ENCODE measurements at places on chromosomes 1 and 21.

GRCh38 chr1:48552420-48552819, 80.4 kb upstream of the SPATA6 start:
- DNase-seq: no peak

DNA sequence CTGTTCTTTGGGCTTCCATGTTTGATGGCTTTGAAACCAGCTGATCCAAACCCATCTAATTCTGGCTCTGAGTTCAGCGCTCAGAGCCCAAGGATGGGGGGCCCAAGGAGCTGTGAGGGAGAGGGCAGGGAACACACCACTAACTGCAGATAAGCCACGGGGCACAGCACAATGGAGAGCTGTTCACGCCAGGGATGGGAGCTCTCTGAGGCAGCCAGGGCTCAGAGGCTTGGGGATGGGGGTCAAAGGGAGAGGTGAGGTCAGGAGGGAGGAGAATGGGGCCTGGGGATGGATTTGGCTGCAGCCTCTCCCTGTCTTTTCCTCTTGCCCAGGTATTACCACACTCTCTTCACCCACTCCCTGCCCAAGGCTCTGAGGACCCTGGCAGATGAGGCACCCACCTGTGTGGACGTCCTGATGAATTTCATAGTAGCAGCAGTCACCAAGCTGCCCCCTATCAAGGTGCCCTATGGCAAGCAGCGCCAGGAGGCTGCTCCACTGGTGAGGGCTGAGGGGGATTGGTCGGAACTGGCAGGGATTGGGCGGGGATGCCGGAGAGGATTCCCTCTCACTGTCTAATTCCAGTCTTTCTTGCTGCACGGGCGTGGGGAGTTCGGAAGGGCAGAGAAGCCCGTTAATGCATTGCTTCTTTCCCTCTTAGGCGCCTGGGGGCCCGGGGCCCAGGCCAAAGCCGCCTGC, 11.3 kb downstream of the SLC30A2 start:
- no peak for DNase-seq

DNA sequence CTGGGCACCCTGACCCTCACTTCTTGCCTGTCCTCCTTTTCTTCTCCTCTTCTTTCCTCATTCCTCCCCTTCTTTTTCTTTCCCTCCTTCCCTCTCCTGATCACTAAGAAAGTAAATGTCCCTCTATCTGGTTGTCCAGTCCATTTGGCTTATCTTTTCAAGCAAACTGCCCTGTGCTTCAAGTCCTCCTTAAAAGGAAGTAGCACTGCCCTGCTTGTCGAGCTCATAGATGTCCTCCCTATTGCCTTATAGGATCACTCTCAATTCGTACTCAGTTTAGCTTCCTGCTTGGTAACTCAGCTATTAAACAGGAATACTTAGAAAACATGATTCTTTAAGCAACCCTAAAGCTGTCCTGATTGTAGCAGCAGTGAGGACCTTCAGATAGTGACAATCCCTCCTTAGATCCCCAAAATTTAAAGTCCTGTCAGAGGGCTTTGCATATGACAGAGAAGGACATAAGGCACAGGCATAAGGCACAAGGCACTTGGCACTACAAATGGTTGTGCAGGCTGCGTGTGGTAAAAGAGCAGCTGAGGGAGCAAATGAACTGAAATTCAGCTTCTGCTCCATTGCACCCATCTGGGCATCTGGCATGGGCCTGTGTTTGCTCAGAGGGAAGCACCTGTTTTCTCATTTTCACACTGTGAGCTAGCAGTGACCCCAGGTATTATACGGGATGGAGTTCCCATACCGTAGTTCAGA, 26.1 kb upstream of the SLAMF6 start:
- DNase-seq: peak; percentile 91

DNA sequence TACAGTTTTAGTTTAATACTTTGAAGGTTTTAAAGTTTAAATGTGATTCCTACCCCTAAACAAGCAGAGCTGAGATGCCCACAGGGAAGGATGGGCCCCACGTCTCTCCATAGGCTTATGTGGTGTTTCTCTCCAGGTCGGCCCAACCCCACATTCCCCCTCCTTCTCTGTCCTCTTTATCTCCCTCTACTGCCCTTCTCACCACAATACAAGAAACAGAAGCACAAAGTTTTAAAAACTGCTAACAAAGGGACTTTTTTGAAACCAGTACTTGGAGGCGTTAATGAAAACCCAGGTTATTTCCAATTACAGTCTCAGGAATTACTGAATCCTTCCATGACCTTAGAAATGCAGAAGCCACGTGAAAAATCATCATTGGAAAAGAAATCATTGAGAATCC, 324.0 kb downstream of the NTNG1 start:
- no peak for DNase-seq

DNA sequence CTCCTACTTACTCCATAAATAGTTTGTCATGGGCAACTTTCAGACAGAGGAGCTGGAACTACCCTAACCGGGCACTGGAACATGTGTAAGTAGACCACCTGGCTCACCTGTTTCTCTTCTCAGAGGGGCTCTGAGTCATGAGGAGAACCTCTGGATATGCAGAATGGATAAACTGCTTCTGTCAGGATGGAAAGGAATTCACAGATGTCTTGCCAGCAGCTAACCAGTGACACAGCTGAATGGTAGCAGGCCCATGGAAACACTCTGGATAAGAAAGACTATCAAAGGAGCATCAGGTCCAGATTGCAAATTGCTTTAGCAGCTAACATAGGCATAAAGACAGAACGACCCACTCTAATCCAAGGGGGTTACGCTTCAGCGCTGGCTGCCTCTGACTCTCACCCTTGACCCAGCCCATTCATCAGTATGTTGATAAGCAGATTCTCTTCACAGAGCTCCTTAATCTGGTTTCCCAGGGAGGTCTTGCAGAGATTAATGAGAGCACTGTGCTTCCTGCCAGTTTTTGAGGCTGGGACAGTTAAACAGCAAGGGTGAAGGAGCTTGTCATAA, 54.2 kb downstream of the HIVEP3 start:
- no peak for DNase-seq

DNA sequence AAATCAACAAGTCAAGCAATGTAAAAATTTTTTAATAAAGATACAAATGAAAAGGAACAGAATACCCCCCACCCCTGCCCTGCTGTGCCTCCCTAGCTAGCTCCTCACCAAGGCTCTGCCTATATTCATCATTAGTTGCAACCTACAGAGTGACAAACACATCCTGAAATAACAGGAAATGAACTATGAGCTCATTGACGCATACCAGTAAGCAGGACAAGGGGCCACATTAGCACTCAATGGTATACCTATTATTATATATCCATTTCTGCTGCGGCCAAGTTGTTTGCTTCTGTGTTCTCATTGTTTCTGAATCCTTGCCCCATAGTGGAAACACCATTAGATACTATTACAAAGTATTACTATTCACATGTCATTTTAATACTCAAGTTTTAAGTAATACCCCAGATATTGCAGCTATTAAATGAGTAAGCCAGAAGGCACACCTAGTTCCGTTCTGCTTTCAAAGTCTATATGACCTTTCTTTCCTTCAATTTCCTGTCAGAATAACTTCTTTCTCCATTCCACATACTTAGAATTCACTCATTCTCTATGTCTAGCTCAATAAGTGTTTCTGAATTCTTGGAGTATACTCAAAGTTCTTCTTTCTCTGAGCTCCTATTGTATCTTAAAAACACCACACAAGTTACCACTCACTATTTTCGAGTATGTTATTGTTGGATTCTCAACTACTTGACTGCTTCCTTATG, 1214.9 kb downstream of the PLA2G4A start:
- no peak for DNase-seq

DNA sequence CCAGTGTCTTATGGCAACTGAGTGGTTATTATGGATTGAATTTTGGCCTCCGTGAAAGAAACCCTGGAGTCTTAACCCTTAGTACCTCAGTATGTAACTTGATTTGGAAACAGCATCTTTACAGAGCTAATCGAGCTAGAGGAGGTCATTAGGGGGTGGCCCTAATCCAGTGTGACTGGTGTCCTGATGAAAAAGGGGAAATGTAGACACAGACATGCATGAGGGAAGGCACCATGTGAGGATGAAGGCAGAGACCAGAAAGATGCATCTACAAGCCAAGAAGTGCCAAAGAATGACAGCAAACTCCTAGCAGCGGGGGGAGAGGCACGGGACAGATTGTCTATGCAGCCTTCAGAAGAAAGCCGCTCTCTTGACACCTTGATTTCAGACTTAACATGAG, 14.7 kb downstream of the DOP1B start:
- no peak for DNase-seq

DNA sequence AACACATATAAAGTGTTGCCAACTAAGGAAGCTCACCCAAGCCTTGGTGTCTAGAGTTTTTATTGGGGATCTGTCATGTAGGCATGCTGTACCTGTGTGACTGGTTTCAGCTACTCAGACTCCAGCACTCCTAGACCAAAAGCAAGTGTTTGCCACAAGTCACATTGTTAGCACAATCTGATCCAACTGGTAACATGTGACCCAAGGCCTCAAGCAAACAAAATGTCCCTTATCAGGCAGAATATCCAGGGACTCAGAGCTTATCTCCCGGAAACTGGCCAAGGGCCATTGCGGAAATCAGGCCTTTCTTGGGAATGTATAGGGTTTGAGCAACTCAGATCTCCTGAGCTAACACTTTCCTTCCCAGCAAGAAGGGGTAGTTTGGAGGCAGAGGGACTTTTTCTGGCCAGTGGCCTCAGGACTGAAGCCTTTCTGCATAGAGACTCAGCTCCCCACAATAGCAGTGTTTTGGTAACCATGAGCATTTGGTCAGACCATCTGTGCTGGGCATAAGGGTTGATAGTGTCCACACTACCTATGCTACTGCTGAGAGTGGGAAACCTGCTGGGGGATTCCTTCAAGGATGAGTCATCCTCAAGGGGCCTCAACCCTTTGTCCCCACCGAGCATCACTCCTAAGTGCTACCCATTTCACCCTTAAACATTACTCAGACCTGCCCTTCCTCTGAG, 29.6 kb downstream of the NHLH2 start:
- no peak for DNase-seq

DNA sequence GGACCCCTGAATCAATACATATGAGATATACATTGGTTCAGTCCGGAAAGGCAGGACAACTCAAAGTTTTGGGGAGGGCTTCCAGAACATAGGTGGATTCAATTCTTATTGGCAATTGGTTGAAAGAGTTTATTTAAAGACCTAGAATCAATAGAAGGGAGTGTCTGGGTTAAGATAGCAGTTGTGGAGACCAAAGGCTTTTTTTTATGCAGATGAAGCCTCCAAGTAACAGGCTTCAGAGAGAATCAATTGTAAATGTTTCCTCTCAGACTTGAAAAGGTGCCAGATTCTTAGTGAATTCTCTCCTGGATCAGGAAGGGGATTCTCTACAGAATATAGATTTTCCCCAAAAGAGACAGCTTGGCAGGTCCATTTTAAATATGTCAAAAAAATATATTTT, 27.0 kb upstream of the CD5L start:
- no peak for DNase-seq

All from GM12878 (cell line).